ENCODE measurements at places on chromosomes 2 and 18.

GRCh38 chr2:18238209-18238608 is 322.2 kb downstream of the RDH14 start:
- no peak for DNase-seq

- DNase-seq, result no peak
These were observed 125.1 kb upstream of the LMAN1 start for GRCh38 chr18:59484131-59484530.

DNA sequence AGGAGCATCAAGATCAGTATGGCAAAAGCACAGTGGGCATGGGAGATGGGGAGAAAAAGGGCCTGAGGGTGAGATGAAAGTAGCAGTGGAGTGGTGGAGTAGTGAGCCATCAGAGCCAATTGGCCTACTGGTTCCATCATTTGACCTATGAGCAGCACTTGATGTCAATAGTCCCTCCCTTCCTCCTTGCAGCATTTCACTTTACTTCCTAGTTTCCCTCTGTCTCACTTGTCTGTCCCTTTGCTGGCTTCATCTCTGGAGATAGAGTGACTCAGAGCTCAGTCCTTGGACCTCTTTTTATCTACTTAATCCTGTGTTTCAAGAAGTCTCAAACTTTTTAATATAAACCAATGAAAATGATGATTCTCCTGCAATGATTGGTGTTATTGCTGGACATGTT is 32.1 kb downstream of the FBXO48 start:
- no peak for DNase-seq

DNA sequence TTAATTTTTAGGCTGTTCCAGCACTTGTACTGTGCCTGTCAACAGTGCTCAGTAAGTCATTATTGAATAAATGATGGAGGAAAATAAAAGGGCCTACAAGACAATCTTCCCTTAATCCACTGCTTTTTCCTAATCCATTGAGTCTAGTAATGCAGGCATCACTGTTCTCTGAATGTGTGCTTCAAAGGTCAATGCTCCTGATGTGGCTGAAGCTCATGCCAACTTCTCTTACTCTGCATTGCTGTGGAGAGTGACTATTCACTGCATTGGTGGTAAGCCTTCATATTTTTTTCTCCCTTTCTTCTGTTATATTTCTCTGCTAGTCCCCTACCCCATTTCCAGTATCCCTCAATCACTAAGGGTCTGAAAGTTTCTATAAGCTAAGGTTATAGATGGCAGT is 31.9 kb upstream of the MYO1B start:
- DNase-seq, result no peak

GRCh38 chr2:67834482-67834881 is 228.3 kb downstream of the C1D start:
- DNase-seq, result no peak

DNA sequence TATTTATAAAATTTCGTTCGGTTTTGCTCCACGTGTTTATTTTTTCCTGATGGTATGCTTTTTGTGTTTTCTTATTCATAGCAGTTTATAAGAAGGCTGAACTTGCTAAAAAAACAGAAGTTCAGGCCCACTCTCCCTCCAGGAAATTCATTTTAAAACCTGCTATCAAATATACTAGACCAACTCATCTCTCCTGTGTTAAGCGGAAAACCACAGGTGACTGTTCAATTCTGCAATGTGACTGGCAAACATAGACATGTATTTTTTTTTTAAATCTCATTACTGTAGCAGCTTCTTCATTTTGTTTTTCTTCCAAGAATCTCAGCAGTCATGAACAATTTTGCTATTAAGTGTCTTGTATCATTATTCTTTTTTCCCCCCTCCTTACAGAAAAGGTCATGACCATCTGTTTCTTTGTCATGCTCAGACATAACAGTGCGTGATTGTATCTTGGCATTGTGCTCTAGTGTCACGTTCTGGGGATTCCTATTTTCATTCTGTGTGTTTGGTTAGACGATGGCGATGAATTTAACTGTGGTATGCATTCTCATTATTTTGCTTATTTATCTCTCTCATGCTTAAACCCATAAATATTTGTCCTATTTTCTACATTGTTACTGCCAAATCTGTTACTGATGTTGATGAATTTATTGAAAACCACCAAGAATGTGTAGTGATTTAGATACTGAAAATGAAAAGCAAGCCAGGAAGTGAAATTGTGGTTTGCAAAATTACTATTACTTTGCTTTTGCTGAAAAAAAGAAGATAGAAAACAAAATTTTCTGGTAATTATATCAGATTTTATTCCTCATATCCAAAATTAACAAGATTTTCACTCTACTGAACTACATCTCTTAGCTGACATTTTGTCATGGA is 74.6 kb upstream of the UNC80 start:
- DNase-seq, result no peak

GRCh38 chr2:134862069-134862468 is 23.7 kb downstream of the ACMSD start:
- no peak for DNase-seq
